ENCODE measurements at places on chromosomes 4 and X.

GRCh38 chr4:187586892-187587291, 408.7 kb upstream of the ZFP42 start:
- no peak for DNase-seq

- no peak for DNase-seq
Measured at GRCh38 chrX:26788402-26788998, 572.5 kb downstream of the MAGEB5 start.

GRCh38 chrX:103704863-103705262, 5.8 kb upstream of the TMEM31 start:
- no peak for DNase-seq

DNA sequence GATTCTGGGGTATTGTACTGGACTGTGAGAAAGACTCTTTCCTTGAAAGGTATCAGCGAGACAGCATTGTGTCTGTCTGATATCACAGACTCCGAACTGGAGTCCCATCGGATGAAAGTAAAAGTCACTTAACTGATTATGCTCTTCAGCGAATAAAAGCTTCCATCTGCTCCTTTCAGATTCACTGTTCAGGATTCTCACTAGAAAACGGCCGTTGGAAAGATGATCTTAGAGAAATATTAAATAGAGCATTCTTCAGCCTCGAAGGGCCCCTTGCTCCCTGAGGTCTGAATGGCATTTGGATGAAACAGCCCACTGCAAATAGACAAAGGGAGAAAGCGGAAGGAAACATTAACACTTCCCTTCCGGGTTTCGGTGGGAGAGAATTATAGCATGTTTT, 416.2 kb upstream of the PRKX start:
- no peak for DNase-seq

DNA sequence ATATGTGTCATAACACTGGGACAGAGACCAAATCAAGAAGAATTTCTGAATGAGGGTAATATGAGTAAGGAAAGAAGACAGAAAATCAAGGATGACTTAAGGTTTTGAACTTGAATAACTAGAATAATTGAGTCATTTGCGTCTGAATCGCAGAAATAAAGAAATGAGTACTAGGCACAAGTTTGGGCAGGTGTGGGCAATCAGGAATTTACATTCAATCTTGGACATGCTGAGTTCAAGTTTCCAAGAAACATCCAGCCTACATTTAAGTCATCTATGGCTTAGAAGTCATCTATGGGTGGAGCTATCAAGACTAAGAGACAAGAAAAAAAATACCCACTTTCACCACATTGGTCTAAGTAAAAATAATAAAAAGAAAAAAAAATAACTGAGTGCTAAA, 30.4 kb upstream of the WDR44 start:
- no peak for DNase-seq

- DNase-seq, result no peak
Measured at GRCh38 chrX:21355831-21356230, 18.4 kb upstream of the CNKSR2 start.
